Iris pigment epithelial cell (primary cell): ENCODE measurements at places on chromosomes 3 and 15.
A peak's percentile ranks its signal among the peaks of the same experiment; 100 is the strongest.

DNA sequence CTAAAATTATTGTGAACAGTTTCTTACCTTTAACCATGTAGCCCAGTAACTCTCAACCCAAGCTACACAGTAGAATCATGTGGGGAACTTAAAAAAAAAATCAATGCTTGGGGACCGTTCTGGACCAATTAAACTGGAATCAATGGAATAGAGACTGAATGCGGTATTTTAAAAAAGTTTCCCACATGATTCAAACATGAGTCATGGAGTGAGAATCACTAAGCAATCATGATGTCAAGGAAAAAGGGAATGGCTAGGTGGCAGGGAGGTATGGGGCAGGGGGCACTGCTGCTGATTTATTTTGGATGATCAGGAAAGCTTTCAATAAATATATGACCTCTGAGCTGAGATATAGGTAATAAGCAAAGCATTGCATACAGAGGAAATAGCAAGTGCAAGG, 250.5 kb upstream of the RORA start:
- DNase-seq = peak; percentile 10

- peak; percentile 74 for DNase-seq
These were observed 14.3 kb downstream of the TPRG1 start for GRCh38 chr3:189186101-189186500.

DNA sequence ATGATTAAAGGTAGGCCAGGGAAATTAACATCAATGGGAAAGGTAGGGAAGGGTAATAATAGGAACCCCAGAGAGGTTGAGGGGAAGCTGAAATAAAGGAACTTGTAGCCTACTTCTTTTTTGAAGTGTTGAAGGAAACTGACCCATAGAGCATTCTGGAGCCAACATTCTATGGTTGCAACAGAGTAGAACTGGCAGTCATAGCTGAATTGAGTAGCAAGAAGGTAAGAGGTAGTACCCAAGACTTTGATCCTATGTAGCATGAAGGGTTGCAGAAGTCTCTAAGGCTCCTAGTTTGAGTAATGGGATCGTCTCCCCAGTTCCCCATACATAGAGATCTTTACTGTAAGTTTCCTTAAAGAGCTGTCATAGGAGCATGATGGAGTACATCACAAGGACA, 7.4 kb upstream of the ZNF774 start:
- no peak for DNase-seq

- no peak for DNase-seq
These were observed 478.9 kb upstream of the GBE1 start for GRCh38 chr3:82240322-82240721.

DNA sequence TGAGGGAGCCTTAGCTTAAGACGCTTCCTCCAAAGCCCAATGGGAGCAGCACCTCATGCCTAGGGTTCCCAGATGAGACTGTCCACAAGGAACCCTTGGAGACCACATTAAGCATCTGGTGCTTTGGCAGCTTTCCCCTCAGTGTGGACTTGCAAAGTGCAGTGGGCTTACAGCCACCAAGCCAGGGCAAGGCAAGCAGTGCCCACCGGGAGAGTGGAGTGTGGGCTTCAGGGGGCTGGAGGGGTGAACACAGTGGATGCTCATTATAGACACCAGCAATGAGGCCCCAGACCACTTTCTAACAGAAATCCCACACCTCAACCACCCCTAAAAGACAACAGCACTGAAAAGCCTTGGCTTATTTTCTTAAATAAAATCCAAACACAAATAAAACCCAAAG, 9.1 kb upstream of the MUSTN1 start:
- DNase-seq = no peak

DNA sequence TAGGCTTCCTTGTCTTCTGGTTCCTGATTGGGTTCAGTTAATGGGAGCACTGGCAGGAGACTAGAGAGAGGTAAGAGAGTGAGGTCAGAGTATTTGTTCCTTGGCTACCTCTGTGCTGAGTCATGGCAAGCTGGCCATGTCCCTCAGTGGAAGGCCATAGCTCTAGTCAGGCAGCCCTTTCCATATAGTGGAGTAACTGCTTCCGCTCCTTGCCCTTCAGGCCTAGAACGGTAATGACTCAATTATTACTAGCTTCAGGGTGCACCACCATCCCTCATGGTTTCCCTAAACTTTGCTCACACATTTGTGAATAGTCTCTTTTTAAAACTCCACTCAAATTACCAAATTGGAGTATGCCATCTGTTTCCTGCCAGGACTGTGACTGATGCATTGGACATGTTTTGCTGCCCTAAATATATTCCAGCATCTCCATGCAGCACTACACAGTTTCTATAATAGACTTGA, 10.5 kb upstream of the ANO10 start:
- peak; percentile 81 for DNase-seq

GRCh38 chr3:102302020-102302419, 132.8 kb upstream of the ZPLD1 start:
- DNase-seq = peak; percentile 2

DNA sequence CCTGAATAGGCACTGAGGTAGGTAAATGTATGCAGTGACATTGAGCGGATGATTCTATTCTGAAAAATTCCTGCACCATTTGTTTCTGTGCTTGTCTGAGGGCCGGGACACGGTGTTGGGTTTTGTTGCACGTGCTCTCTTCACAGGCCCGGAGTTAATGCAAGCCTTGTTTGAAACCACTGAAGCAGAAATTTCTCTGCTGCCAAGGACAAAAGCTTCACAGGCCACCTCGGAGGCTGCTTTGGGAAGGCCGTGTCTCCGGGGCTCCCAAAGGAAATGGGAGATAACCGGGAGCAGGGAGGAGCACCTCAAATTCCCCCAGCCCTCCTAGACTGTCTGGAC, 179.4 kb downstream of the OPA1 start:
- no peak for DNase-seq

DNA sequence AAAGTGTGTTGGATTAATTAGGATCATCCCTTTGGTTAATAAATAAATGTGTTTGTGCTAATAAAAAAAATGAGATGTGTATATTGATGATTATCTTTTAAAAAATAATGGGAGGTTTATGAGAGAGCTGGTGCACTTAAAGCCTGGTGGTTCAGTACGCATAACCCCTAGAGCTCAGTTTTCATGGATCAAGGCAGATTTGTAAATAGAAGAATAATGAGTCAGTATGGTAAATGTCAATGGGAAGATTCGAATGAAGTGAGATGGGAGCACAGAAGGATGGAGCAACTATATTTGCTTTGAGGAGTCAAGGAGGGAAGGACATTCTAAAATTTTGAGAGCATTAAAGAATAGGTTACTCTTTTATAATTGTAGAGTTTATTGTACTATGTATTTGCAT, 35.4 kb downstream of the AKAP13 start:
- DNase-seq = peak; percentile 62

GRCh38 chr15:62502451-62502850, 337.4 kb upstream of the C2CD4B start:
- no peak for DNase-seq

GRCh38 chr3:68958932-68959331, 26.6 kb upstream of the TAFA4 start:
- no peak for DNase-seq

GRCh38 chr15:98131924-98132323, 171.4 kb downstream of the ARRDC4 start:
- no peak for DNase-seq

GRCh38 chr3:40427045-40427669, 30.0 kb upstream of the RPL14 start:
- no peak for DNase-seq

DNA sequence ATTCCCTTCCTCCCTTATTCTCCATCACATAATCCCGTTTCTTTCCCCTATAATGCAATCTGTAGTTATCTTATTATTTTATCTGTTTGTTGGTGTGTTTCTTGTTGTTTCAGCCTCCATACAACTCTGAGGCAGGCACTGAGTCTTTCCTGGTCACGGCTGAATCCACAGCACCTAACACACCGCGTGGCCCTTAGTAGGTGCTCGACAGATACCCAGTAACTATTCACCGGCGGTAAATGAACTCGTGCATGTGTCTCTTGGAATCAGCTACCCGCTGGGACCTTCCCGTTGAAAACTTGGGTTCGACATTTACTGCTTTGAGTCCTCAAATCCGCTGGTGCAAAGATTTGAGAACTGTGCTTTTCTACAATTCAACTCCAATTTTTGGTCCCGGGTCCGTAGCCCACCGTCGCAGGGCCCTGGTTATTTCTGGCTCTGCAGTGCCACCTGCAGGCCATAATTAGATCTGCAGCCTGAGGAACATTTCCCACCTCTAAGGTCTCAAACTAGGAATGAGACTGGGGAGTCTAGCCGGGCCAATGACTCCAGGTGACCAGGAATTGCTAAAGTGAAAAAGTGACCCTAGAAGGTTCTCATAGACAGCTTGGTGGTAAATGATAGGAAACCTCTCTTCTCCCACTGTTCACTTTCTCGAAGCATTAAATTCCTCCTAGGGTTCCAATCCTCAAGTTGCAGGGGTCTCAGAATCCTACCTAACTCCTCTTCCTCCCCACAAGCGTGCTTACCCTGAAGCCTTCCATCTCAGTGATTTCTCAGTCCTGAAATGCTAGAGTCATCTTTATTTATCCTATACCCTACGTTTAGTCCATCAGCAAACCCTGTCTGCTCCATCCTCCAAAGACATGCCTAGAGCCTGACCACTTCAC, 40.0 kb upstream of the TRH start:
- DNase-seq = peak; percentile 8

DNA sequence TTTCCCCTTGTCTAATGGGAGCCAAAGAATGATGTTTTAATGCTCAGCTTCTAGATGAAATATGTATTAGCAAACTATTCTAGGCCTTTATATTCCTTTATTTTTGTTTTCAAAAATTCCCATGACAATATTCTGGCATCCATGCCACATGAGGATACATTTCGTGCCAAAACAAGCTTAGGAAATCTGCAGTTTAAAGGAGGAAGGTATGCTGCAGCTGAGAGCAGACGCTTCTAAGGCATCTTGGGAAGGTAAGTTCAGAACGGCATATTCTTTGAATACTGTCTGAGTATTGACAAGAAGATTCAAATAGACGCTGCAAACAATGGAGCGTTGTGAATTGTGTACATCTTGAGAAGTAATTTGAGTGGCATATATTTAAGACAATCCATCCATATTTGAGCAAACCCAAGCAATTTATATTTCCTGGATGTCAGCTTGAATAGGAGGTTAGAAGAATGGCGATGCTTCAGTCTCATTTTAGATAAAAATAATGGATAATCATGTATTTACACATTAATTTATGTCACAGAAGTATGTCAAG, 158.6 kb downstream of the RAP2B start:
- DNase-seq = no peak

DNA sequence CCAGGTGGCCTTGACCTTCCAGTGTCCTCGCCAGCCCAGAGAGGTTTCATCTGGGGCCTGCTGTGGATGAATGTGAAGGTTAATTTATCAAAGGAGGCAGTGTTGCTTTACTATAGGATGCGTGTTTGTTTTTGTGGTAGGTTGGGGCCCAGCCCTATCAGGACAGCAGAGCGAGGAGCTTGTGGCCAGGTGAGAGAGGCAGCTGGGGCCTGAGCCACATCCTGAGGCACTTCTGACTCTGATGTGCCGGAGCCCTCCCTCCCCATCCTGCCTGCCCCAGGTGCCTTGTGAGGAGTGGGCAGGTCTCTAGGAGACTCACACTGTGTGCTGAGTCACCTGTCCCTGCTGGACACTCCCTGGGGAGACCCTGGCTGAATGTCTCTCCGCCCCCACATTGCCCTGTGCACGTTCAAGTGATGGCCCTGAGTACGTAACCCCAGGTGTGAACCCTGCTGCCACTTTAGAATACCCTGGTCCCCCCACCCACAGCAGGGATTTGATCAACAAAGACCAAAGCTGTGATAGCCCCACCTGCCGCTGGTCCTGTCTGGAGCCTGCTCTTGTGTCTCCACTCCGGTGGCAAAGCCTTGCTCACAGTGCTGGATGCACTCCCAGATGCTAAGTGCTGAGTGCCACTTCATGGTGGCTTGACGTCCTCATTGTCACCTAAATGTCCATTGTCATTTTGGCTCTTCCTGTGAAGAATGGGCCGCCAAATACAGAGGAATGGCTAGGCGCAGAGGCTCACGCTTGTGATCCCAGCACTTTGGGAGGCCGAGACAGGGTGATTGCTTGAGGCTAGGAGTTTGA, 16.0 kb downstream of the FBLN2 start:
- DNase-seq = no peak

DNA sequence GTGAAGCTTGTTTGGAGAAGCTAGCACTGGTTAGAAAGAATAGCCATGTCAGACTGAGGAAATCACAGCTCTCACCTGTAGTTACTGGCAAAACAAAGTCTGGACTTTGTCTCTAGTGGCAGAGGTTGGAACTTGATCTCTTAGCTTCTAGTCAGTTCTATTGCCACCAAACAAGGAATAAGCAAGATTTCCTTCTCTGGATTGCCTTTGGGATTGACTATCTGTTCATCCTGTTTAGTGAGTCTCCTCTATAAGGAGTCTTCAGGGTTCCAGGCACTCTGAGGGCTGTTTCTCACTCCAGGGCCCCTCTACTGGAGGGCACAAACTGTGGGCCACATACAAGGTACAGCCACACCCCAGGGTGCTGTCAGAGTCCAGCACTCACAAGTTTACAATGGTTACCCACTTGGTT, 426.6 kb upstream of the THBS1 start:
- DNase-seq = no peak

- DNase-seq = no peak
These were observed 5.3 kb downstream of the WDR6 start for GRCh38 chr3:49012441-49013017.

DNA sequence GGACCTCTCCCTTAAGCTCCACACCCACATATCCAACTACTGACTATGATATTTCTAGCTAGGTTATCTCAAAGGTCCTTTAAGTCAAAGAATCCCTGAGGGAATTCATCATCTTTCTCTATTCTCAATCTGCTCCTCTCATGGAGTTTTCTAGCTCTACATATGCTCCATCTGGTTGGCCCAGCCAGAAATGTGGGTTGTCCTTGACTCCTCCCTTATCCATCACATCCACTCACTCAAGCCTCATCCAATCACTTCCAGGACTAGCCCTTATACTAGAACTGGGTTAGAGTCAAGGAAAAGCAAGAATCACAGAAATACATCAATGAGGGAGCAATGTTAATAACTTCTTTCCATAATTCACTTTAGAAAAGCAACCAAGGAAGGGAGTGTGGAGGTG, 45.4 kb downstream of the ZNF106 start:
- DNase-seq = no peak

DNA sequence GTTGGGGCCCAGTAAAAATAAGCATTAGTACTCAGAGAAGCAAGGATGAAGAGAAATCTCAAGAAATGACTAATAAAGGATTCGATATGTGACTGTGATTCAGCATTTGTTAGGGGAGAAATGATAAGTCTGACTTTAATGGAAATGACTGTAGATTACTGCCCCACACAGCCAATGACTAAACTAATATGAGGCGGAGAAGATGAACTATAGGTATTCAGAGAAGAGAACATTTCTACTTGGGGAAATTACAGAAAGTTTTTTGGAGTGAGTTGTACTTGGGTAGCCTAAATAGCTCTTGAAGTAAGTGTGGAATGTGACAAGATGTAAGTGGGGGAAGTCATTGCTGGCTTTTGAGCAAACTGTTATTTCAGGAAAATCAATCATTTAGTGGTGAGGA, 380.0 kb downstream of the PDCD6IP start:
- DNase-seq = peak; percentile 36

GRCh38 chr15:101357333-101357732, 62.3 kb upstream of the SNRPA1 start:
- no peak for DNase-seq
